ENCODE measurements at places on chromosomes 2 and 18.

GRCh38 chr2:6538607-6539006, 327.1 kb downstream of the CMPK2 start:
- DNase-seq = no peak

DNA sequence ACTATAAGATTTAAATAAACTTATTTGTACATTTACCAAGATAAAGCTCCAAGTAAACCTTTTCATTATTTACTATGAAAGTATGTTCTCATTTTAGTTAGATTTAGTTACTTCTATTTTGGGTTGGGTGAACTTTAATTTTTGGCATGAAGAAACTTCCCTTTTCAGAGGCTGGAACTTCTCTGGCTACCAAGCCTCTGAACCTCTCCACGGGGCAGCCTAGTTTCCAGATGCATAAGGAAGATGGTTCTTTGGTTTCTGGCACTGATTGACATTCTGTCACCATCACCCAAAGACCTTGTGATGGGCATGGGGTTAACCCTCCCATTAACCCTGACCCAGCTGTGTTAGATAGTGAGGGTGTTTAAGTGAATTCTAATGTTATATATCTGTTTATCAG, 17.1 kb downstream of the PSD4 start:
- no peak for DNase-seq

DNA sequence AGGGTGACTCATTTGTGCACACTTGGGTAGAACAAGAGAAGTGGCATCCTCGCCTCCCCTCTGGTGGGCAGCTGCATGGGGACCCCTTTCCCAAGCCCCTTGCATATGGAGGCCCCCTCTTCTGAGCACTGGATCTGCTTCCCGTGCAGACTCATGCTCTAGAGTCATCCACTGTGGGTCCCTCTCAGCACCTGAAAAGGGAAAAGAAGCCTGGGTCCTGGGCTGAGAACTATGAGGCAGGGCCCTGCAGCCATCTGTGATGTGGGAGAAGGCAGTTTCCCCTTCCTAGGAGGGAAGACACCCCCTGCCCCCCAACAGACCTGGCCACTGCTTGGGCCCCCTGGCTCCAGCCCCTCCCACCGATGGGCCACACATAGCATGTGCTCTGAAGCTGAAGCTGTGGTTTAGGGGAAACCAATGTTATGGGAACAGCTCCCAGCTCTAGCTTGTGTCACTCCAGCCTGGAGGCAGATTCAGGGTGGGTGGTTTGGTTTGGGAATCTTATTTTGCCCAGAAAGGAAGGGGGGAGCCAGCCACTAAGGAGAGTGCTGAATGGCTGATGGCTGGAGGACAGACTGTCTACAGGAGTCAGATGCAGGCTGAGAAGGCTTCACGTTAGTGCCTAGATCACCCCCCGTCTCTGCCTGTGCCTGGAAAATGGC, 172.8 kb downstream of the GLI2 start:
- DNase-seq = no peak

GRCh38 chr2:97871096-97871780, 124.5 kb downstream of the TMEM131 start:
- peak; percentile 90 for DNase-seq

DNA sequence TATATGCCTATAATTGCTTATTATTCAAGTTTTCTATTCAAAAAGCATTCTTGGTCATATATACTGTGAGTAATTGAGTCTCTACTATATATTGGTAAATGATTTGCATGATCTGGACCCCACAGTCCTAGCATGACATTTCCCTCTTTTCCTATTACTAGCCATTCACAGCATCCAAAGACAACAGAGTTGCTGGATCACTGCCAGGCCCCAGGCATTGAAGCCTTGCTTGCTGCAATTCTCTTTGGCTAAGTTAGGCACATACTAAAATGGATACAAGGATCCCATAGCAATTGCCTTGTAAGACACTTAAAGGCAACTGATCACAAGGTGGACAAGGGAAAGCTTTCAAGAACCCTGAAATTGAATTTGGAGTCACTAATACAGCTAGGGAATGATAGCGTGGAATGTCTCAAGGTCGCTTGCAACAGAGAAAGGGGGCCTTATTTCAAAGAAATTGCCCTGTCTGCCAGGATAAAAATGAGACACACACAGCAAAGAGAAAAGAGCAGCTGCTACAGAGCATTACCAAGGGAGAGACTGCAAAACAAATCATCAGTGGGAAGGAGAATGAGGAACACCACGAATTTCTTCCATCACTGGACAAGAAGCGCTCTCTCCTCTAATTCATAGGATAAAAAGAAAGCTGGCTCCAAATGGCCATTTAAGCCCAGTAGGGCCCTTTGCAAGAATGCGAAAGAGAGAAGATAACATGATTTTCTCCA, 77.1 kb upstream of the EPHA4 start:
- DNase-seq = no peak

GRCh38 chr2:27863146-27863545, 27.0 kb downstream of the RBKS start:
- no peak for DNase-seq

DNA sequence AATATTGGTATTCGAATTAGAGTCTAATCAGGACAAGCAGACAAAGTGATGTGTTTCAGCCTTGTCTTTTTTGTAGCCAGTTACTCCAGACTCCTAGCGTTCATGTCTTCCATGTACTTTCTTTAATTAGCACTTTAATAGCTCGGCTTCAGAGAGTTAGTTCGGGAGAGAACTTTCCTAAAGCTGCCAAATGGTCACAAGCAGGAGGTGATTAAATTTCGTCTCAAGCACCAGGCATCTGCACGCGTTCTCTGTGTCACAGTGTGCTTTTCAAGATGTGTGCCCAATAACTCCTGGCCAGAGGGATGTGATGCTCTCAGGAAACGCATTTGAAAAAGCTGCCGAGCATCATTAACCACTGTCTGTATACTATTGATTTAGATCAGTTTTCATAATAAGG, 790.8 kb downstream of the SOCS6 start:
- DNase-seq = no peak

DNA sequence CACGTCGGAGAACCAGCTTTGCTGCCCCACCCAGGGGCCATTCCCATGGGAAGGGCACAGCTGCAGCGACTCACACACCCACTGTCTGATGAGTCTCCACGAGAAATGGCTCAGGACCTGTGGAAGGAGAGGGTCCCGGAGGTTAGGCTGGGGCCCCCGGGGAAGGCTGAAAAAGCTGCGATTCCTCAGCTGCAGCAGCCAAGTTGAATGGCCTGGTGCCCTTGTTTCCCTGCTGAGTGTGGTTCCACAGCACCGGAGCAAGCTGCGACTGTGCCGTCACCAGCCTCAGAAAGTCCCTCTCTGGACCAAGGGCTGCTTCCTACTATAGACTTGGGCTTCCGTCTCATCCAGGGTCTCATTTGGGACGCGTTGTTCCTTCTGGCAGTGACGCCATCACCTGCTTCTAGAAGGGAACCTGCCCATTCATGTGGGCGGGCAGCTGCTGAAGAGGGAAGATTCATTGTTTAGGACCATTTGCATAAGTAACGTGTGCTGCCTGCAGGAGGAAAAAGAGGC, 180.2 kb downstream of the INHBB start:
- no peak for DNase-seq

GRCh38 chr2:76642129-76642528, 880.0 kb downstream of the LRRTM4 start:
- no peak for DNase-seq

DNA sequence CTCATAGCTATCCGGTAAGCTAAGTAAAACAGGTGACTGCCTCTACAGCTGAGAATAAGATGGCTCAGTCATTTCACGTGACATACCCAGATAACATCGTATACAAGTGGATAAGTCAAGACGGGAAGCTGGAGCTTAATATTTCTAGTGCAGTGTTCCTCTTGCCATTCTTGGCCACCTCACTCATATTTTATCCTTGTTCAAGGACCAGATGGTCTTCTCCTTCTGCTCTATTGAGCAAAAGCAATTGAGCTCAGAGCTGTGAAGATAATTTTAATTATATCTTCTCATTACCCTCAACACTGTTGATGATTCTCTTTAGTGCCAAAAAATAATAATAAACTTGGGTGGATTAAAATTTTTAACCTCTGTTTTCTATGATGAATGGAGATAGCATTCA, 201.1 kb downstream of the DCC start:
- DNase-seq = no peak

GRCh38 chr2:14330884-14331283, 301.6 kb upstream of the LRATD1 start:
- no peak for DNase-seq

- DNase-seq = no peak
These were observed 307.5 kb downstream of the TCF4 start for GRCh38 chr18:55280503-55280902.

- no peak for DNase-seq
These were observed 30.9 kb upstream of the OSBPL6 start for GRCh38 chr2:178163395-178163794.

DNA sequence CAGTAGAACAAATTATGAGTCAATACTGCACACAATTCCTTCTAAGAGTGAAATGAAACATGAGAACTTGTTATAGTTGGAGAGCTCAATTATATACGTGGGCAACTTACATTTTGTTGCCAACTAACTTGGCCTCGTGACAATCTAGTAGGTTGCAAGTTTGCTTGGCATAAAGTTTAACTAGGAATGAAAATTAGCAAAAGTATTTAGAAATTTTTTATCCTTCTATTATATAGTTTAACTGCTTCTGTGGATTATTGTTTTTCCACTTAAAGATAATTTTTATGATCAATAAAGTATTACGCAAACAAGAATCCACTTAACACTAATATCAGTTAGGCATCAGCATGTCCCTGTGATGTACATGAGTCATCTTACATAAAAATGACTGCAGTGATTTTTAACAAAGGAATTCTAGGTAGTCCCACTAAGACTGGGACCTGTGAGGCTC, 41.1 kb downstream of the FAM124B start:
- no peak for DNase-seq

- no peak for DNase-seq
These were observed 129.8 kb upstream of the ALKAL2 start for GRCh38 chr2:417662-418061.

- DNase-seq = no peak
These were observed 249.8 kb upstream of the ATP5MC3 start for GRCh38 chr2:175431101-175431946.

DNA sequence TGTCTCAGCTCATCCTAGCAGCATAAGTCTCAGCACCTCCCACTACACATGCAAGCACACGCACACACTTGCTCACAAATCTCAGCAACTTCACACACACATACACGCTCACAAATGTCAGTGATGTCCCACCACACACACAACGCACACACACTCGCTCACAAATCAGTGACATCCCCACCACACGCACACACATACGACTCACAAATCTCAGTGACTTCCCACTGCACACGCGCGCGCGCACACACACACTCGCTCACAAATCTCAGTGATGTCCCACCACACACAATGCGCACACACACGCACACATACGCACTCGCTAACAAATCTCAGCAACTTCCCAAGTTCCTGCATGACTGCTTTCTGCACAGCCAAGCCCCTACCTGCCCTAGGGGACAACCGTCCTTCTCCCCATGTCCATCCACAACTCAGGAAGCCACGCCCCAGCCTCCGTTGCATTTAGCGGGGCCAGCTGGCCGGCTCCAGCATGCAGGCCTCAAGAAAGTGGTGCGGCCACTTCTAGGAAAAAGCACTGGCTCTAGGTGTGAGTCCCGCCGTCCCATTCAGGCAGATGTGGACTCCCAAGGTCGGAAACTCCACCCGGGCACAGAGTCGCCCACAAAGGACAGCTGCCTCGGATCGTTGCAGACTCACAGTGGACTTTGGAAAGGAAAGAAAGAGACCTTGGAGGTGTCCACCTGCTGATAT, 180.1 kb upstream of the SALL3 start:
- no peak for DNase-seq

DNA sequence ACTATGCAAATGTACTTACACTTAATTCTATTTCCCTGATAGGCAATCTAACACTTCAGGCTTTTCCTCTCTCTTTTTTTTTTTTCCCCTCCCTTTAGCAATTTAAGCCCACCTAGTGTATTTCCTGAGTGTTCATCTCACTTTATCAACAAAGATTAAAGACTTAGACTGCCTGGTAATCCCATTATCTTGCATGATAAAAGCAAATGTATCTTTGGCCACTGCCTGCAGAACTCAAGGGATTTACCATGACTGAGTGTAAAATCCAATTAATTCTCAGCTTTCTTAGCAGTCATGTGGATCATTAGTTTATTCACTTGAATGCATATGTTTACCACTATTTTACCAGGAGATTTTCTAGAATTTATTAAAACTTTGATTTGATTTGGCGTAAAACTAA, 1102.2 kb upstream of the GYPC start:
- DNase-seq = no peak

DNA sequence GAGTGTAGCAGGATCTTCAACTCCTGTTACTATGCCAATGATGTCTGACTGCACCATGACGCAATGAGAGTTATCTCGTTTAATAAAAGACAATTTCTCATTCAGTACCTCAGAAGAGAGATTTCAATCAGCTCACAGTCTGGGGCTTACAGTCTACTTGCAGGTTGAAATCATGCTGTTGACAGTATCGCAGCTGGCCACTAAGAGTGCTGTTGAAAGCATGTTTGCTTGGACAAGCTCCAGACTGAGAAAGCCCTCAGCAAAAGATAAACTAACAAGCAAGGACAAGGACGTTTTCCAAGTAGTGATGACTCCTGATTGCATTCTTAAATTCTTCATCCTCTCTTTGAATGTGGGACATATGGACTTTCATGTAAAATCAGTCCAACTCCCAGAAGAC, 145.2 kb upstream of the SYT4 start:
- no peak for DNase-seq

GRCh38 chr2:143953451-143954030, 566.4 kb downstream of the ZEB2 start:
- DNase-seq = no peak

DNA sequence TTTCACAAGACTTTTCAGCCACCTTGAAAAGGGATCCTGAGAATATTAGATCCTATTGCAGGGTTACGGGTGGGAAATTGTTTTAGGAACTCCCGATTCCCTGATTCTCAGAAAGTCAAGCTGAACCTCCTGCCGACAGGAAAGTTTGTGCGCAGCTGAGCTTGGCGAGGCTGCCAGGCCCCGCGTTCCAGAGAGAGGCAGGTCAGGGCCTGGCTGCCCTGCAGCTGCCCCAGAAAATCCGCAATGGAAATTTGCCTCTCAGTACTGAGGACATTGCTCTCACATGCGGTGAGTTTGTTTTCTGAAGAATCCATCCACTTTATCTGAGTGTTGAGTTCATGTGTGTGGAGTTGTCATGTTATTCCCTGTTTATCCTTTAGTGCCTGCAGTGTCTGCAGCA, 144.2 kb downstream of the RTP5 start:
- DNase-seq = no peak

- no peak for DNase-seq
These were observed 98.3 kb upstream of the LDLRAD4 start for GRCh38 chr18:13120255-13120654.

GRCh38 chr2:171163261-171163660, 2.6 kb upstream of the TLK1 start:
- no peak for DNase-seq

- DNase-seq = no peak
These were observed 257.3 kb upstream of the CXCR4 start for GRCh38 chr2:136375017-136375901.

All from AG09309 (cell line).